ENCODE measurements at places on chromosomes 16 and 17.

- DNase-seq, result no peak
Observed at GRCh38 chr16:12050361-12050760, 73.8 kb downstream of the SNX29 start.

DNA sequence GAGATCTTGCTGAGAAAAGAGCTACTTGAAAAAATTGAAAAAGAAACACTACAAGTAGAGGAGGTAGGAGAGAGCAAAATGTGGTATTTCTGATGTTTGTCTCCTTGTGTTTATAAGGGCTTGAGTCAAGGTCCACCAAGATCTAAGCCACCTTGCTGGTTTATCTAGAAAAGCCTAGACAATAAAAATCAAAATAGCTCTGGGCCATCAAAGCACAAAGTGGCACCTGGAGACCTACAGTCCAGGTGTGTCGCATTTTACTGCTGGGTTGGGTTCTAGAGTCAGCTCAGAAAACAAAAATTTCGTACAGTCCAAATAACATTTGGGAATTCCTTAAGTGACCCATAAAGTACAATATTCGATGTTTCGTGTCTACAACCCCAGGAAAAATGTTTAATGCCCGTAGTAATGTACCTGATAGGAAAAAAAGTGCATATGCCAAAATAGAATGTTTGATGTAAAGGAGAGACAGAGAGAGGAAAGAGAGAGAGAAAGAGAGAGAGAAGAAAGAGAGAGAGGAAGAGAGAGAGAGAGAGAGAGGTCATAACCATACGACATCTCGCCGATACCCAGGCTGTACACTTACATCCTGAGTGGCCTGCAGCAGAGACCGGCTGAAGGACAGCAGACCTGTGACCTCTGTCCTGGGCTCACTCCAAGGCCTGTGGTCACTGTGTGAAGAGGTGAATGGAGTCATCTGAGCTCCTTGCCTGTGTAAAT, 27.1 kb downstream of the PRSS54 start:
- DNase-seq, result no peak

GRCh38 chr17:10261098-10261497, 62.7 kb upstream of the GAS7 start:
- no peak for DNase-seq

- DNase-seq, result no peak
Observed at GRCh38 chr16:72467157-72467759, 295.3 kb upstream of the PMFBP1 start.

DNA sequence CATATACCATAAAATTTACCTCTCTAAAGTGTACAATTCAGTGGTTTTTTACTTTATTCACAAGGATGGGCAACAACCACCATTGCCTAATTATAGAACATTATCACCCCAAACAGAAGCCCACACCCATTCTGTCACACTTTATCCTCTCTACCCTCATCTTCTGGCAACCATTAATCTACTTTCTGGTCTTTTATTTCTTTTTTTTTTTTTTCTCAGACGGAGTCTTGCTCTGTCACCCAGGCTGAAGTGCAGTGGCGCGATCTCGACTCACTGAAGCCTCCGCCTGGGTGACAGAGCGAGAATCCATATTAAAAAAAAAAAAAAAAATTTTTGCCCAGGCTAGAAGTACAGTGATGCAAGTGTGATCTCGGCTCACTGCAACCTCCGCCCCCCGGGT, 90.7 kb upstream of the CLEC18B start:
- DNase-seq, result no peak

DNA sequence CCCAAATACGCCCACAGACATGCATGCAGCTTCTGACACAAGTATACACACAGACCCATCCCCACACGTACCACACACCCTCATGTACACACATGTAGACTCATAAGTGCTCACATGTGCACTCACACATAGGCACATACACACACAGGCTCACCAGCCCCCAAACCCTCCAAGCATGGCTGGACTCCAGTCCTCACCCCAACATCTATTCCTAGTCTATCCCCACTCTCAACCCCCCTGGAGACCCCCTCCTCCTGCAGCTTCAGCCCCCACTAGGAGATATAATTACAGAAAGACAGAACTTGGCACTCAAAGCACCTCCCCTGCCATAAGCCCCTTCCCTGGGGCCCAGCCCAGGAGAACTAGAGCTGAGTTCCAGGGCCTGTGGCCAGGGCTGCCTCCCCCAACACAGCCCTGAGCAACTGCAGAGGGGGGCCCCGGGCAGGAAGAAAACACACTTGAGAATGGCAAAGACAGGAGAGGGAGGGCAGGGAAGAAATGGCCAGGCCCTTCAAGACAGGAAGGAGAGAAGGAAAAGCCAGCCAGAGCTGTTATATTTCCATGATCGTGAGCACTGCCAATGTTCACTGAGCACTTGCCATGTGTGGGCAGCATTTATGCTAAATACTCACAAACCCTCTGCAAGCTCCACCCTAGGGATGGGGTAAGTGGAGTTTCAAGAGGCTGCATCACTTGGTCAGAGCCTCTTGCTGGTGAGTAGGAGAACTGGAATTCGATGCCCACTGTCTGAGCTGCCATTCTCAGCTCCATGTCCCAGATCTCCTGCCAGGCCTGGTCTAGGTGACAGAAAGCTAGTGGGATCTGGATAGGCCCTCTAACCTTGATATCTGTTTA, 224.5 kb downstream of the ZNF423 start:
- no peak for DNase-seq

GRCh38 chr17:31508288-31509094, 117.0 kb downstream of the RAB11FIP4 start:
- peak; percentile 79 for DNase-seq

DNA sequence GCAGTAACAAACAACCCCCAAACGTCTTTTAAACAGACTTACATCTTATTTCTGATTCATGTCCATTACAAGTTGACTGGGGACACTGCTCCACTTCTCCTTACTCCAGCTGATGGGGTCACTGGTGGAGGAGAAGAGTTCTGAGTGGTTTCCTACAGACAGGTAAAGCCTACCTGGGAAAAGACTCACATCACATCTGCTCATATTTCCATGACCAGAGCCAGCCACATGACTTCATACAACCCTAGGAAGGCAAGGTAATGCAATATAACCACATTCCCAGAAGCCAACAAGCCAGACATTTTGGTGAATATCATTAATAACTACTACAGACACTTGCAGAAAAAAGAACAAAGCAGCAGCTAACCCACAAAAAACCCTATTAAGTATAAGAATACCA, 90.5 kb upstream of the IRX6 start:
- DNase-seq, result no peak

- DNase-seq, result no peak
Observed at GRCh38 chr16:8885674-8886592, 3.8 kb downstream of the LITAFD start.

GRCh38 chr16:81029930-81030604, 5.6 kb upstream of the ATMIN start:
- no peak for DNase-seq

- no peak for DNase-seq
Observed at GRCh38 chr16:4113358-4114256, 2.6 kb downstream of the ADCY9 start.

GRCh38 chr17:81908793-81909192, 2.4 kb downstream of the PCYT2 start:
- DNase-seq, result no peak

GRCh38 chr16:72430121-72430520, 258.2 kb upstream of the PMFBP1 start:
- no peak for DNase-seq

DNA sequence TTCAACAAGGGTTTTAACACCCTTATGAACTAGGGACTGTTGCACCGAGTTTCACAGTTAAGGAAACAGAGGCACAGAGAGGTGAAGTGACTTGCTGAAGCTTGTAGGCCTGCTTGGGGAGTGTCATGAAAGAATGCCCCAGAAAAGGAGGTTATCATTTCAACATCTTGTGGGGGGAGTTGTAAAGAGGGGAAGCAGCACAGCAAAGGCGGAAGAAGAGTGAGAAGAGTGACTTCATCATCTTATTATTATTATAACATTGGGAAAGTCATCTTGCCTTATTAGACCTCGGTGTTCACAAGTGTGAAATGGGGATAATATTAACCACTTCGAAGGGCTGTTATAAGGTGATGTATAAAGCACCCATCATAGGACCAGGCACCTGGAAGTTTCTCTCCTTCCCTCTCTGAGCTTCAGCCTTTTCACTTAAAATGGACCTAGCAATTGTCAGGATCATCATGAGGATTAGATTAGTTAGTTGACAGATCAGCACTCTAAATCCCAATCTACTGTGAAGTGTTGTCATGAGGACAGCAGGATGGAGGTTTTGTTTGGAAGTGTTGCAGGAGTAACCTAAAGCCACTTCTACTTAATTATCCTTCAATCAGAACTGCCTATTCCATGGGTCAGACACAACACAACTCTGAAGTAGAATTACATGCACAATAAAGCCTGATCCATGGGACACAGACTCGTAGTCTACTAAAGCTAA, 2.3 kb downstream of the CCL4 start:
- no peak for DNase-seq

GRCh38 chr16:50315346-50315997, 49.1 kb downstream of the ADCY7 start:
- DNase-seq, result no peak

DNA sequence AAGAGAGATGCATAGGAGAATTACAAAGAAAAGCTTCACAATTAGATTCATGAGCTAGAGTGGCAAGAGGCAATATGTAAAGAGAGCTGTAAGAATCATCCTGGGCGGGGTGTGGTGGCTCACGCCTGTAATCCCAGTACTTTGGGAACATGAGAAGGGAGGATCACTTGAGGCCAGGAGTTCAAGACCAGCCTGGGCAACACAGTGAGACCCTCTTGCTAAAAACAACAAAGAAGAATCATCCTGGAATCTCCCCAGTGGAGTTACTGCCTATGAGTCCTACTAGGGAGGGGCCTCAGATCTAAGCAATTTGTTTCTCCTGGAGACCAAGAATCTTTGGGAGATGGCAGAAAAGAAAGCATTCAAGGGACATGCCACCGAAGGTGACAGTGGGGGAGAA, 119.1 kb downstream of the HIC1 start:
- no peak for DNase-seq

GRCh38 chr17:83025636-83026280, 53.7 kb upstream of the METRNL start:
- no peak for DNase-seq

DNA sequence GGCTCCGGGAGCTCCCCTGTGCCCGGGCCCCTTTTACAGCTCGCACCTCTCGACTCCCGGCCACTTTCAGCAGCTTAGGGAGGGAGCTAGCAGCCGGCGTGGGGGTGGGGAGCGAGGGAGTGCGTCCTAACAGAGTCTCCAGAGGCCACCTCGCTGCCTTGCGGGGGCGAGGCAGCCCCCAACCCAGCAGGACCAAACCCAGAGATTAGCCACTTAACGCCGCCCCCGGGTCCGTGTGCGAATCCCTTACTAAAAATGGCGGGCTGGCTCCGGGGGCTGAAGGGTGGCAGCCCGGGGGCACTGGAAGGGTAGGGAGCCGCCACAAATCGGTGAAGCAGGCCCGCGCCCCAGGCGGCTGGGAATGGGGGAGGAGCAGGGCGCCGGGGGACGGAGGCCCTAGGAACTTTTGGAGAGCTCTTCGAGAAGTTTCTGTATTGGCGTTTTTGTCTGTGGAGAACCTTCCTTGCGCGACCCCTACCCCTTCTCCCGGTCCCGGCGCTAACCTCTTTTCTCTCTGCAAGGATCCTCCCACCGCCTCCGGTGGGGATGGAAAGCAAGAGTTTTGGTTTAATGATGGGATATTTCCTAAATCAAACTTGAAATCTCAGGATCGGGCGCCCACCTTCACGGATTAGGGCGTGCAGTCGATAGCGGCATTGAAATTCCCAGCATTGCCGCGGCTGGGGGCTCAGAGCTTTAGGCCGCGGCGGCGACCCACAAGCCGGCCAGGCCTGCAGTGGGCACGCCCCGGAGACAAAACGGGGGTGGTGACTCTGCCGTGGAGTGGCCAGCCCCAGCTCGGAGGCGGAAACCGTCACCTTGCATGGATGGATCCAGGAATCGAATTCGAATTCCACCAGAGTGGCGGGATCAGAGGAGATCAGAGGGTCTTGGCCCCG, 793 bp upstream of the IRX3 start:
- DNase-seq, result no peak

DNA sequence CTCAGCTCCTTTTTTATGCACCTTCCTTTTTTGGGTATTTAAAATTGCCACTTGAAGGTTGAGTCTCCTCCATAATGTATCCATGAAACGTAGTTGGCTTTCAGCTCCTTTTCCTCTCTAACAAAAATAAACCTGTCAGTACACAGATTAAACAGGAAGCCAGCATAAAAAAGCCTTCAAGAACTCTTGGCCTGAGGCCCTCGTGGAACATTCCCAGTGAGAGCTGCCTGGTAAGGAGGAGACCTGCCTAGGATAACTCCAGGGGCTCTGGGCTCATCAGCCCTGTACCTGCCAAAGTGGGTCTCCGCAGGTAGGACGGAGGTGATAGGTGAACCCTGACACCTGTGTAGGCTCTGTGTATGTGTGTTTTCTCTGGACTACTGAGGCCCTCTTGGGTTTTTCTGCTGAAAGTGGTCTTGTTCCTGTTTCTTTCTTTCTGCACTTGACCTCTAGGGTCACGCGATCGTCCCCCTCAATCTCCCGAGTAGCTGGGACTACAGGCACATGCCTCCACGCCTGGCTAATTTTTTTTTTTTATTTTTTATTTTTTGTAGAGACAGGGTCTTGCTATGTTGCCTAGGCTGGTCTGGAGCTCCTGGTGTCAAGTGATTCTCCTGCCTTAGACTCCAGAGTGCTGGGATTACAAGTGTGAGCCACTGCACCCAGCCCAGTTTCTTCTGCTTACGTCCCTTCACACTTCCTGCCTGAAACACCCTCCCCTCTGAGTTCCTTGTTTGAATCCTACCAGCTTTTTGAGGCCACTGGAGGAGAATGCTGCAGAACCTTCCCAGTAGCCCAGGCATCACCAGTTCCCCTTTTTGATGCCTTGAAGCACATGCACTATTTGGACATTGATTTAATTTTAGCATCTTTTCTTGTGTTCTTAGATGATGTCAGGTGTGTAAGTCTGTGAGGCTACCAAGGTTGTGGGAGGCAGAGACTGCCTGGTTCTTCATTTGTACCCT, 9.8 kb downstream of the PGS1 start:
- peak; percentile 35 for DNase-seq

DNA sequence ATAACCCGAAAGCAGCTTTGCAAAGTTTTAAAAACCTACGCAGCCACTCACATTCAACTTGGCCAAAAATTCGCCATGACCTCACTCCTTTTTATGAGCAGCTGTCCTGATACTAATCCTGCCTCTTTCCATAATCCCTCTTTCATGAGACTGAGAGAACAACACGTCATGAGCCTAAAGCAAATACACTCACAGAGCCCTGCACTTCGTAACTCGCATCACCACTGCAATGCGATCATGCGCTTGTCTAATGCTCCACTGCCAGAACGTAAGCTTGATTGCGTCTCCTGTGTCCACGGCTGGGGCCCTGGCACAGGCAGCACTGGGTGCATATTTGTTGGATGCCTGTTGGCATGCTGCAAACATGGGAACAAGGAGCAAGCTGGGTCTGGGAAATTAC, 36.2 kb downstream of the CDRT4 start:
- no peak for DNase-seq

All from CD4-positive, alpha-beta T cell treated with Interleukin-10 for 1 hour (primary cell).